Activated T-helper 2 cell treated with anti-CD3 and anti-CD28 coated beads, Interferon-gamma antibody, Interleukin-2, Interleukin-4, amounts not matched to agents 10 μg/mL and 5 μg/mL and 100 μg/mL, durations not matched to agents 14 hours and 24 hours and 36 hours (primary cell): ENCODE measurements at places on chromosomes 4 and X.

GRCh38 chr4:147003956-147004809 lies 58.5 kb upstream of the TTC29 start:
- no peak for DNase-seq

GRCh38 chr4:1730532-1731135 lies 9.3 kb downstream of the TACC3 start:
- DNase-seq = no peak

DNA sequence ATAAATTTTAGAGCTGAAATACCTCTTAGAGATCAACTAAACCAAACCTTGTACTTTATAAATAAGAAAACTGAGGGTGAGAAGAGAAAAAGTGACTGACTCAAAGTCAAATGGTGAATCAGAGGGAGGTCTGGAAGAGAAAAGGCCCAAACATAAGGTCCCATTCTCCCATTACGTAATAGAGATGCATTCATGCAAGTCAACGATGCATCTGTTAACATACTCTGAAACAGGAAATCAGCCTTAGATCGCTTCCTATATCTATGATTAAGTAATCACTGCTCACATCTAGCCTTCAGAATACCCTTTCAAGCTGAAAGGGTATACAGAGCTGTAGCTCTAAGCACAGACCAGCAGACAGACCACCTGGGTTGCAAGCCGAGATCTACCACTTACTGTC lies 6.5 kb downstream of the RNF150 start:
- DNase-seq = no peak

DNA sequence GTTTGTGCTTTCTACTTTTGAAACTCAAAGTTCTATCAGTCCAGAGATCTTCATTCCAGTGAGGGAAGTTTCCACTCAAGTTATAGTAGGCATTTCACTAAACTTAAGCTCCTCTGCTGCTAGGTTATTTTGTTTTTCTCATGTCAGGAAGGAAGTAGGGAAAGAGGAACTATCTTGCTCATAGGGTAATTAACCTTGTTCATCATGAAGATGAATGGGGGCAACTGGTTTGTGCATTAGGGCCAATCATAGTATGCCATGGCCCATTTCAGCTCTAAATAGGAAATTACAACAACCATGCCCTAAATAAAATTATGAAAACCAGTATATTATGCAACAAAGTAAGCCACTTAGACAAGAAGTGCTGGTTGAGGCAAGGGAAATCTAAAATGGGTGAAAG lies 804.7 kb upstream of the NDST4 start:
- DNase-seq = no peak

- DNase-seq = no peak
Measured at GRCh38 chr4:63325140-63325539, 1084.1 kb downstream of the TECRL start.

- no peak for DNase-seq
Measured at GRCh38 chrX:38500866-38501265, 60.5 kb upstream of the TSPAN7 start.

- DNase-seq = no peak
Measured at GRCh38 chr4:6772223-6772928, 10.2 kb upstream of the KIAA0232 start.
